ENCODE measurements at places on chromosomes 6 and 20. TPM values are rescaled to one million over a fixed set of nuclear protein-coding genes. Genes with fewer than 3 reads are reported as not detected.
A peak's percentile ranks its signal among the peaks of the same experiment; 100 is the strongest.

TBX18 gene
- total RNA-seq, result 1.5 TPM

FAM209B gene
- not detected for total RNA-seq

TBC1D7 gene
- 28.8 TPM for total RNA-seq

- no peaks in the 10 kb centered on the region for H3K4me1 ChIP-seq
- no peak overlapping the region for H3K27ac ChIP-seq
- H3K27me3 ChIP-seq, result no peaks in the 10 kb centered on the region
- H3K36me3 ChIP-seq, result no peaks in the 10 kb centered on the region
- no peak overlapping the region for H3K4me3 ChIP-seq
Measured at GRCh38 chr6:34938268-34938667, 49.2 kb downstream of the ANKS1A start.

- peaks cover 4% of the 10 kb centered on the region for H3K4me1 ChIP-seq
- no peak overlapping the region for H3K4me3 ChIP-seq
- no peak overlapping the region for H3K27ac ChIP-seq
- no peaks in the 10 kb centered on the region for H3K27me3 ChIP-seq
Measured at GRCh38 chr20:41643504-41643938, 25.3 kb upstream of the CHD6 start.

DNA sequence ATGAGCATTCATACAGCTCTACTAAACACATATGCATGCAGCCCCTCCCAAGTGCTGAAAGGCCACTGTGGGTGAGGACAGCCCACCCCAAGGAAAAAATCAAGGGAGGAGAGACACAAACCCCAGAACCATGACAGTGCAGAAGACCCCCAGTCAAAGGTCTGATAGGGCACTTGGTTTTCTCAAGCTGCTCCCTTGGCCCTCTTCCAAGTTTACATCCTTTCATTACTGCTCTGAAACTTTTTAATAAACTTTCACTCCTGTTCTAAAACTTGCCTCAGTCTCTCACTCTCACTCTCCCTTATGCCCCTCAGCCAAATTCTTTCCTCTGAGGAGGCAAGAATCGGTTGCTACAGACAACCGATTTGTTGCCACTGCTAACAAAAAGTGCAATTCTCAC lies 24.9 kb downstream of the IPCEF1 start:
- H3K36me3 ChIP-seq, result no peaks in the 10 kb centered on the region
- no peaks in the 10 kb centered on the region for H3K27me3 ChIP-seq
- no peak overlapping the region for H3K4me3 ChIP-seq
- no peak overlapping the region for H3K27ac ChIP-seq
- no peaks in the 10 kb centered on the region for H3K4me1 ChIP-seq
- no peak for DNase-seq

DNA sequence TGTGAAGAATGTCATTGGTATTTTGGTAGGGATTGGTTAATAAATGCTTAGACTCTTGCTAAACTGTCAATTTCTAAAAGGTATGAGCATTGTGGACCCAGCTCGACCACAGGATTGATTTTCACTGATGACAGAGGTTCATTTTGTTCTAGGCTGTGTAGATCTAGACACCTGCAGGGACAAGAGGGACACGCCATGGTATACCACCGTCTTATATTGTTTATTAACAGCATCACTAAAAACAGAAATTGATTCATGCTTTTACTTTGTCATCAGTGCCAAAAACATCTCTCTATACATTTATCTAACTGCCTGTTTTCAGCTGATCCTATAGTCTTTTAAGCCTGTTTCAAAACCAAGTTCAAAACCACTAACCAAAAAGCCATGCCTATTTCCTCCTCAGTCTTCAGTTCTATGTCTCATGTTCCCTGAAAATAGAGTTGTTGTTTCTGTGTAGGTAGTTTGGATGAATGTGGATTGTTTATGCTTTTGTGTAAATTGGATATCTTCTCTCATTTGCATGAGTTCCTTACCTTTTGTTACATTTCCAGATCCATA lies 109.8 kb downstream of the JAG1 start:
- DNase-seq, result no peak
- no peaks in the 10 kb centered on the region for H3K27me3 ChIP-seq
- no peak overlapping the region for H3K27ac ChIP-seq

DNA sequence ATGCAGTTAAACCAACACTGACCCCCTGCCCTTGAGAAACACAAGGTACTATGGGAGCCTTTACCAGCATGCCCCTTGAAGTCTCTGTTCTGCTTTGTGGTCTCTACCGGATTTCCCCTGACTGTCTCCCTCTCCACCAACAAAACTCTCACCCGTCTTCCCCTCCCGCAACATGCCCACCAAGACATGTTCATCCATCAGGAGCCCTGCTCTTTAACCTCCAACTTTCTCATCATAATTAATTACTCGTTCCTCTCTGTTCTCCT lies 1.1 kb downstream of the ZNF165 start:
- peaks cover under 1% of the 10 kb centered on the region for H3K27me3 ChIP-seq
- peak overlapping the region; percentile 97 for H3K4me3 ChIP-seq
- no peaks in the 10 kb centered on the region for H3K4me1 ChIP-seq
- no peak for DNase-seq
